Myometrial cell (primary cell): ENCODE measurements at places on chromosomes 3 and 15. TPM values are rescaled to one million over a fixed set of nuclear protein-coding genes. Genes with fewer than 3 reads are reported as not detected.

The CFAP91 gene
- under 0.01 TPM in 1 of 2 replicates, not detected in the other for total RNA-seq

The CNTN6 gene
- total RNA-seq: not detected in 2 replicates

The A4GNT gene
- not detected in 2 replicates for total RNA-seq

The MAGEF1 gene
- total RNA-seq: 31.1 and 39.2 TPM in 2 replicates

The IVD gene
- 35.1 and 39.8 TPM in 2 replicates for total RNA-seq

The CCR3 gene
- not detected in 2 replicates for total RNA-seq

The SLC22A14 gene
- total RNA-seq: not detected in 2 replicates

The GHSR gene
- not detected in 2 replicates for total RNA-seq

The ZCWPW2 gene
- not detected in 2 replicates for total RNA-seq

The SPINT1 gene
- 8.4 and 9.0 TPM in 2 replicates for total RNA-seq

The TGM4 gene
- total RNA-seq: under 0.01 TPM in 1 of 2 replicates, not detected in the other

The SATB1 gene
- 2.3 and 4.0 TPM in 2 replicates for total RNA-seq

The CD96 gene
- total RNA-seq: not detected in 2 replicates

The SERPINI2 gene
- not detected in 2 replicates for total RNA-seq

The FBXW12 gene
- not detected in 2 replicates for total RNA-seq

The ARIH1 gene
- total RNA-seq: 16.7 and 19.3 TPM in 2 replicates

The LRRC31 gene
- not detected in 2 replicates for total RNA-seq

The CLDN11 gene
- 146 and 153 TPM in 2 replicates for total RNA-seq

The RBM15B gene
- 22.2 and 24.1 TPM in 2 replicates for total RNA-seq

The PLA1A gene
- total RNA-seq: 0.18 TPM in 1 of 2 replicates, not detected in the other

The SLC24A5 gene
- not detected in 2 replicates for total RNA-seq

The PLSCR2 gene
- total RNA-seq: 0.18 TPM in 1 of 2 replicates, not detected in the other

The LRRN1 gene
- not detected in 2 replicates for total RNA-seq

The DNAJA4 gene
- total RNA-seq: 2.9 and 4.1 TPM in 2 replicates

The TNIK gene
- total RNA-seq: 8.6 and 14.0 TPM in 2 replicates

The LRTM1 gene
- total RNA-seq: not detected in 2 replicates

The TRIM71 gene
- total RNA-seq: not detected in 2 replicates

The MYL3 gene
- not detected in 2 replicates for total RNA-seq

The CCDC54 gene
- total RNA-seq: not detected in 2 replicates

The CFAP161 gene
- not detected in 2 replicates for total RNA-seq

The TPRG1 gene
- 2.3 TPM in 1 of 2 replicates, not detected in the other for total RNA-seq

The TMED3 gene
- total RNA-seq: 229 and 259 TPM in 2 replicates

The NR1D2 gene
- 7.5 and 9.6 TPM in 2 replicates for total RNA-seq

The ADGRG7 gene
- total RNA-seq: not detected in 2 replicates

The ANKUB1 gene
- not detected in 2 replicates for total RNA-seq

The ATP2B2 gene
- total RNA-seq: not detected in 2 replicates

The TMOD2 gene
- 1.7 and 4.1 TPM in 2 replicates for total RNA-seq

The HCLS1 gene
- 2.3 and 3.7 TPM in 2 replicates for total RNA-seq

The ARPP21 gene
- total RNA-seq: not detected in 2 replicates

The SENP8 gene
- total RNA-seq: 1.4 and 3.5 TPM in 2 replicates

The AADACL2 gene
- not detected in 2 replicates for total RNA-seq

The SAMD7 gene
- not detected in 2 replicates for total RNA-seq

The PLA2G4E gene
- total RNA-seq: not detected in 2 replicates

The FETUB gene
- total RNA-seq: not detected in 2 replicates

The CLASP2 gene
- total RNA-seq: 36.3 and 50.5 TPM in 2 replicates

The PATL2 gene
- not detected in 2 replicates for total RNA-seq

The DNAH12 gene
- not detected in 2 replicates for total RNA-seq

The CLDN16 gene
- 0.35 and 1.2 TPM in 2 replicates for total RNA-seq

The APOD gene
- total RNA-seq: 5.5 and 9.2 TPM in 2 replicates

The HTR3E gene
- total RNA-seq: not detected in 2 replicates

The CSTA gene
- total RNA-seq: 0.89 TPM in 1 of 2 replicates, not detected in the other

The GAP43 gene
- not detected in 2 replicates for total RNA-seq

The IMPG2 gene
- under 0.01 and 0.18 TPM in 2 replicates for total RNA-seq

The LMAN1L gene
- total RNA-seq: not detected in 2 replicates

The IGSF11 gene
- total RNA-seq: under 0.01 TPM in 1 of 2 replicates, not detected in the other

The ZNF35 gene
- 5.7 and 9.5 TPM in 2 replicates for total RNA-seq

The BCL2A1 gene
- total RNA-seq: 0.71 and 0.86 TPM in 2 replicates

The PRR23A gene
- total RNA-seq: not detected in 2 replicates

The ENTPD3 gene
- total RNA-seq: not detected in 2 replicates
